Activated T-helper 1 cell treated with anti-CD3 and anti-CD28 coated beads, Interleukin-2, amount 50 U/mL, for 16 hours (primary cell): ENCODE measurements at places on chromosomes 5 and 9.

- DNase-seq: no peak
Measured at GRCh38 chr9:92664394-92665152, 5.4 kb downstream of the IPPK start.

DNA sequence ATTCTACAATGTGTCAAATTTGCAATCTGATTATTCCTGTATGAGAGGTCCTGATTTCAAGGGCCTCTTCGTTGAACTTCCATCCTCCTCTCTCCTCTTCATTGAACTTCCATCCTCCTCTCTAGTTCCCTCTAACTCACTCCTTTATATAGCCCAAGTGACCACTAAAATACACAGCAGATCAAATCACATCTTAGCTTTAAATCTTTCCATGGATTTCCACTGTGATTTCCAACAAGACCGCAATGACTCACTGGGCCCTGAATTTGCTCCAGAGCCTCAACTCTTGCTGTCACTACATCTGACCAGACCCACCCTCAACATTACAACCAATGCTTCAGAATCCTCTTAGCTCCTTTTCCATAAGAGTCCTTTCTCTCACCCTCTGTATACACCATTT, 59.1 kb upstream of the TMEM252 start:
- no peak for DNase-seq

- peak; percentile 82 for DNase-seq
Measured at GRCh38 chr9:37422289-37423104, at the start of gene GRHPR. TSS of gene GRHPR (plus strand) at chr9:37422696. CDS start at chr9:37422751, 55 bp downstream.

GRCh38 chr5:31131381-31131891, 62.0 kb upstream of the CDH6 start:
- no peak for DNase-seq

DNA sequence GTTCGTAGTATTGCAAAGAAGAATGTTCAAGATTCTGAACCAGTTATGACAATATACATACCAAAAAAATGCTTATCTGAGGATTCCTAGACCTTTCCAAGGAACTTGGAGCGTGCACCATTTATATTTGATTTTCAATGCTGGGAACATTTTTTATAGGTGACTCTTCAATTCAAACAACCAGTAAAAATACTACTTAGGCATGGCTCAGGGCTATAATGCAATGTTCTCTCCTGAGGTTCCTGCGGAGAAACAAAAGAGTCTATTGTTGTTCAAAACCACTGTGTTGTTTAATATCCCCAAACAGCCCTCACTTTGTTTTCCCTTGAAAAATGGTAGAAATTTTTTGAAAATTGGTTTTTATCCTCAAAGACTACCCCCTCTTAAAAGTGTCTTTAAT, 335.7 kb upstream of the IZUMO3 start:
- no peak for DNase-seq

DNA sequence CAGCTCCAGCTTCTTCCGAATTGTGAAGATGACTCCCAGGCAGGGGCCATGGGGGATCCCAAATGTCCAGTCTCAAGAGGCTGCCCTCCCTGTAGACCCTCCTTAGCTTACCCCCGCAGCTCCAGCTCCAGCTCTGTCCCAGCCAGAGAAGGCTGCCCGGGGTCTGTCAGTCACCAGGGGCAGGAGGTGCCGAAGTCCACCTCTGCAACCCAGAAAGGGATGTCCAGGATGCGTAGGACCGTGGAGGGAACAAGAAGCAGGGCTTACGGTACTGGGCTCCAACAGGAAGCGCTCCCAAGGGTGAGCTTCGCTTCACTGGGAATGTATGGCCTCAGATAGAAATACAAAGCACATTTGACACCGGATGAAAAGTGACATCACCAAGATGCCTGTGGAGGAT, 6.0 kb downstream of the IPPK start:
- DNase-seq: no peak

DNA sequence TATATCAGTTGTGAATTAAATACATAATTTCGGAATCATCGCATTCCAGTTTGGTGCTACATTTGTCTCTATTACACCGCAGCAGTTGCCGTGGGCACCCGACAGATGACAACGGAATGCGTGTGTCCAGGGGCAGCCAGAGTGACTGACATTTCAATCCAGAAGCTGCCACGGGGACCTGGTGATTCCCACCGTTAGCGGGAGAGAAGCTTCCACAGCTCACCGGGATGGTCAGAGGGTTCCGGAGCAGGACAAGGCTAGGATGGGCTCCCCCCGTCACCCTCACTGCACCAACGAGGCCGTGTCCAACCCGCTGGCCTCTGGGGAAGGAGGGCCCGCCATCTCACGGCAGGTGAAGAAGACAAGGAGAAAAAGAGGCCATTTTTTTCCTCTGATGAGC, 86.8 kb downstream of the GTF3C4 start:
- no peak for DNase-seq

GRCh38 chr9:134818591-134818990, 62.0 kb upstream of the FCN2 start:
- no peak for DNase-seq

GRCh38 chr9:100324594-100325200, 28.0 kb downstream of the TEX10 start:
- no peak for DNase-seq

- no peak for DNase-seq
Measured at GRCh38 chr5:10724781-10725507, 36.1 kb downstream of the DAP start.

GRCh38 chr5:159174511-159175168, 34.7 kb downstream of the RNF145 start:
- no peak for DNase-seq

DNA sequence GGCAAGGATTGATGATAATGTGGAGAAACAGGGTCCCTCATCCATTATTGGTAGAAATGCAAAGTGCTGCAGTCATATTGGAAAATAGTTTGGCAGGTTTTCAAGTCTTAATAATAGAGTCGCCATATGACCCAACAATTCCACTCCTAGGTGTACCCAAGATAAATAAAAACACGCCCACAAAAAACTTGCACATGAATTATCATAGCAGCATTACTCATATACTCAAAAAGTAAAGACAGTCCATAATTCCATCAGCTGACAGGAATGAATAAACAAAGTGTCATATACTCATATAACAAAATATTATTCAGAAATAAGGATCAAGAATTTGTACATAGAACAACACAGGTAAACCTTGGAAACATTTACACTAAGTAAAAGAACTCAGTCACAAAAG, 242.9 kb upstream of the FTMT start:
- no peak for DNase-seq

- DNase-seq: no peak
Measured at GRCh38 chr5:32342656-32343055, 29.9 kb upstream of the MTMR12 start.

- DNase-seq: no peak
Measured at GRCh38 chr9:8265281-8265680, 465.7 kb upstream of the DMAC1 start.

GRCh38 chr5:57383093-57383861, 99.3 kb downstream of the ACTBL2 start:
- DNase-seq: no peak

DNA sequence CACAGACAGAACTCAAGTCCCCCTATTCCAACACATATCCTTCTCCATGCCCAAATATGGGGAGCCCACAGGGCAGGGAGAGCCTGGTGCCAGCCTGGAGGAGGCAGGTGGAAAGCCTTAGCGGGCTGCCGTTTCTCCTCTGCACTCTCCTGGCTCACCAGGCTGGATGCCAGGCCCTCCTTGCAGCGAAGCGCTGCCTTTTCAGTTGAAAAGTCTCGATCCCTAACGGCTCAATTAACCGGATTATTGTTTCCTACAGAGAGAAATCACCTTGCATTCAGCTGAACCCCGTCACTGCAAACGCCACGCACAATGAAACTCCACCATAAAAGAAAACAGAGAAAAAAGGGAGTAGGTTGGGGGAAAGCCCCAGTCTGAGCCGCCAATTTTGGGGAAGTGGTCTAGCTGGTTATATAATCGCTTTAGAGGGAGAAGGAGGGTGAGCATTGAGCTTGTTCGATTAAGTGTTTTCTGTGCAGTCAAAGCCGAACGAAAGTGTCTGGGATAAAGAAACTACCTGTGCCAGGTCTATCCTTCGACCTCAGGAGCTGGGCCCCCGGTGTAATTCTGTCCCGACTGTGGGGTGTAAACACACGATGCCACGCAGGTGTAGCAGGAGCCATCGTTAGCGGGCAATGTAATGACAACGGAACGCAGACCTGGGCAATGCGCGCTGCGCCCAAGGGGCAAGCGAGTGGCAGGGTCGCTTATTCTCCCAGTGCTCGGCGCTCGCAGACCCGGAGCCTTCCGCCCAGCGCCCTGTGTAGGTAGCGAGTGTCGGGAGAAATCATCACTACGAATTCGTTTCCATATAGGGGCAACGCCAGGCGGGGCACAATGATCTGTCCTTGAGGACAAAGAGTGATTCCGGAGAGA, 3.8 kb downstream of the BARHL1 start:
- no peak for DNase-seq

- no peak for DNase-seq
Measured at GRCh38 chr5:121870489-121870888, 18.8 kb downstream of the FTMT start.

DNA sequence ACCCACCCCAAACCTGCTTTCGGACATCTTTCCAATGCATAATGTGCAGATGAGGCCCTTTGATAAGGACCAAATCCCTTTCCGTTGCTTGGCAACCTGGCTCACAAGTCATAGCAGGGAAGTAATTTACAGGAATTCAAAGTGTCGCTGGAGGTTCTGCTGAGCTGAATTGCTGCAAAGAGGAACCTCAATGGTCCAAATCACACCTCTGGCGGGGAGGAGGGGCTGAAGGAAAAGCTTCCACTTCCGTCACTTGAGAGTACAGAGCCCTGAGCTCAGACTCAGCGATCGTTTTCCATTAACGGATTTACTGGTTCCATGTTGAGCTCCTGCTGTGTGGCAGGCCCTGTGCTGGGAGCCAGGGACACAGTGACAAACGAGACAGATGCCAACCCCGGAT, 99.3 kb downstream of the KCNIP1 start:
- no peak for DNase-seq

DNA sequence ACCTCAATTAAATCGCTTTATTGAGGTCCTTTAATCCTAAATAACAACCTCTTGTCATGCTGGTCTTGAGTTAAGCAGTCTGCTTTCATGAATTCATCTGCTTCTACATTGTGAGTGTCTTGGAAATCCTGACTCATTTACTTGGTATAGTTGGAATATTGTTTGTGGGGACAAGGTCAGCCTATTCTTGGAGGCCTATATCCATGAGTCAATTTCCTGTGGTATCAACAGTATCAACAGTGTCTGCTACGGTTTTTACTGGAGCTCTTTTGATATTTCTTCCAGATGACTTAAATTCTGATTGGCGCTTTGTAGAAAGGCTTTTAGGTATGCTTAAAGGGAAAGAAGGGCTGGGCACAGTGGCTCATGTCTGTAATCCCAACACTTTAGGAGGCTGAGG, 71.2 kb upstream of the PARP8 start:
- DNase-seq: no peak

GRCh38 chr5:178213748-178214151, 9.4 kb downstream of the HNRNPAB start:
- DNase-seq: no peak

- DNase-seq: no peak
Measured at GRCh38 chr9:123893831-123894460, 36.0 kb downstream of the DENND1A start.
